DMS79 treated with DMSO at 0.1 percent for 48 hours (cell line): ENCODE measurements at places on chromosomes 2 and 18.

GRCh38 chr2:123086613-123087385 is 938.3 kb upstream of the CNTNAP5 start:
- no peak for DNase-seq

DNA sequence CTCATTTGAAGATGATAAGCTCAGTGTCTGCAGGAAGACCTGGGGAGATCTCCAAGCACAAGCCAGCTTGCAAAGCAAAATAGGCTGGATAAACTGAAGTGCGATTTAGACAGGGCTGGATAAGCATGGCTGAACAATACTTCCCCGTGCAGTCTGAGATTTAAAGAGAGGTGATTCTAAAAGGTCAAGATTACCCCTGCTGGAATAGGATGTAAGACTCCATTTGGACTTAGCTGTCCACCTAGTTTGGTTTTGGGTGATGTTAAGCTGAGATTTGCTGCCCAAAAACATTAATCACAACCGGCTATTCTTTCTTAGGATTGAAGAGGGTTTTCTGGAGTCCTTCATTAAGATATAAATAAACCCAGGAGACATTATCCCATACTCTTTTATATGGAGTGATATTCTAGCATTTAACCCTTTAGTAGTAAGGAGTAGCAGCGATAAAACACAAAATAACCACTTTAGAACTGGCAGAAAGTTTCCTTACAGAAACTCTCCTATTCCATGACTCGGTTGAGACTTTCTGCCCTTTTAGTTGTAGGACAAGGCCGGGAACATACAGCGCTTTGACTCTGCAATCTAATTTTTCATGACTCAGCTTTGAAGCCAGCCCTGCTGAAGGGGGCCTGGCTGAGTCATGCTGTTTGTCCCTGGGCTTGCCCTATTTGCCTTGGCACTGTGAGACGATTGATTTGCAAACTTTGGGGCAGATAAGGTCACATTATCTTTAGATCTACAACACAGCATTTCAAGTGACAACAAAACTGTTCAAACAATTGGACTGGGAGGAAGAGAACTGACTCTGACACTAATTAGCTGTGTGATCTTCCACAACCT is 238.2 kb downstream of the GCA start:
- no peak for DNase-seq

DNA sequence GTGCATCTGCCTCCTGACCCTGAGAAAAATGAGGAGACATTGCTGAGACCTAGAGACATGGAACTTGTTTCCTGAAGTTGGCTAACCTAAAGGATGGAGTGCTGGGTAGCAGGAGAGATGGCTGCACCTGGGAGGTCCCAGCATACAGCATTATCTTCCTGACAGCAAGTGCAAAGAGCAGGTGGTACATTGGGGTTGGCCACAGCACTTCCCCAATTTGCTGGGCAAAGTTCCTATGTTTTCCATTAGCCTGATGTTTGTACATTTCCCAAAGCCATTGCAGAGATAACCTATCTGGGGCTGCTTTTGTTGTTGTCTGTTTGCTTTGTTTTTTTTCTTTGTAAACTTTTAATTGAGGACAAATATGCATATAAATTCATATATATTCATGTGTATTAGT is 296.7 kb downstream of the HRH4 start:
- no peak for DNase-seq

- DNase-seq = no peak
These were observed 692.4 kb downstream of the CPS1 start for GRCh38 chr2:211248841-211249240.

DNA sequence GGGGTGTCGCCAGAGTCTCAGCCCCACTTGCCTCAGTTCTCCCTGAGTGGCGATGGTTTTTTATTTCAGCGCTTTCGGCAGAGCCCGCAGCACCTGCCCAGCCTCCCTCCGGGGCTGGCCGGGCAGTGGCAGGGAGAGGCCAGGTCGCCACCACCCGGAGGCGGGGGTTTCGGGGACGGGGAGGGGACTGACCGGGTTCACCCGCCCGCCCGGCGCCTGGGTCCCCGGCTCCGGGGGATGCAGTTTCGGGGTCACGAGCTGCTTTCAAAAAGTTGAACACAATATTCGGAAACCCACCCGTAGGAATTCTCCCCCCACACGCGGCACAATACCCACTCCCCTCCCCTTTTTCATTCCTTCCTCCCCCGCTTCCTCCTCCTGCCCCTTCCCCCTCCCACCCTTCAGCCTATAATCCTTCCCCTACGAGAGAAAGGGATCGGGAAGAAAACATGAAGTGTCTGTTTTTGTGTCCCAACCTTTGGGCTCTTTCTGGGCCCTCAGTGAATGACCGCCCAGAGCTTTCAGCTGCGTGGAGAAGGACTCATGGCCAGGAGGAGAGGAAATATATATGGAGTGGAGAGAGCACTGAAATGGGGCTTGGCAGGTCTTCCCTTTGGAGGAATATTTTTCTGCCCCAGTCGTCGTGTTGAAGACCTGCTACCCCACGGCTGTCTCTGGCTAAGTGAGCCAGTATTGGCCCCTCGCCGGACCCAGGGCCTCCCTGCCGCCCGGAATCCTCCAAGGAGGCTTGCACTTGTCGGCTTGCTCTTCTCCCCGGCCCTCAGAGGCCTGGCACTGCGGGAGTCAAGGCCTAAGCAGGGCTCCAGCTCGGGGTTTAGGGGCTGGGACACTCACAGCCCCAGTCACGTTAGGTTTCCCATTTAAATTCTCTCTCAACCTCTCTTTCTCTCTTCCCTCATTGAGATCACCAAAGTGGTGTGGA is 2.1 kb upstream of the SIX3 start:
- no peak for DNase-seq

DNA sequence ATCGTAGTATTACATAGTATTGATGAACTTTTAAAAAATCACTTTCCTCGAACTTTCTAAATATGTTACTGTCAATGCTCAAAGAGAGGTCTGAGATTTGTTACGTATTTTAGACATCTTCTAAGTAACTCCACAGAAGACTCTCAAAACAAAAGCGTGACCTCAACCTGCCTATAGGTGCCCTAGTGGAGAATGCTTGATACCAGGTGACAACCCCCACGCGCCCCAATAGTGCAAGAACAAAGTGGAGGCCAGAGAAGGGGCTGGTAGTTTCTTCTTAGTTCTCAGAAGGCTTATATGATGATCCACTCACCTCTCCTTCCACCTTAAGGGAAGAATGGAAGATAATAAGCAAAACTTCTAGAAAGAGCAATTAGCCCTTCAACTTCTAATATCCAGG is 102.6 kb downstream of the ANKRD44 start:
- no peak for DNase-seq

DNA sequence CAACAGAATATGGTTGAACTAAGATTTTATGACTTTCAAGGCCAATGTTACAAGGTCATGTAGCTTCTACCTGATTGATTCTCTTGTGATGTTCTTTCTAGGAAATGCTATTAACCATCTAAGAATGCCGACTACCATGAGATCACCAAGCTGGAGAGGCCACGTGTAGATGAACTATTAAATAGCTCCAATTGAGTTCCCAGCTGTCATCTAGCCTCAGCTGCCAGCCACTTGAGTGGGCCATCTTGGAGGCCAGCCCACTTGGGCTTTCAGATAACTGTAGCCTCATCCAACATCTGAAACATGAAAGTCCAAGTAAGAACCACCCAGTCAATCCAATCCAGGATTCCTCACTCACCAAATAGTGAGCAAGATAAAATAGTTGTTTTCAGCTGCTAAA is 376.9 kb upstream of the TMEFF2 start:
- DNase-seq = no peak

GRCh38 chr2:191983591-191983990 is 136.7 kb upstream of the CAVIN2 start:
- no peak for DNase-seq

GRCh38 chr2:162929571-162929970 is 91.0 kb upstream of the KCNH7 start:
- DNase-seq = peak; percentile 41

GRCh38 chr18:13562494-13563029 is 163.8 kb downstream of the FAM210A start:
- no peak for DNase-seq

- no peak for DNase-seq
These were observed 1.9 kb downstream of the ANXA4 start for GRCh38 chr2:69743847-69744264.

DNA sequence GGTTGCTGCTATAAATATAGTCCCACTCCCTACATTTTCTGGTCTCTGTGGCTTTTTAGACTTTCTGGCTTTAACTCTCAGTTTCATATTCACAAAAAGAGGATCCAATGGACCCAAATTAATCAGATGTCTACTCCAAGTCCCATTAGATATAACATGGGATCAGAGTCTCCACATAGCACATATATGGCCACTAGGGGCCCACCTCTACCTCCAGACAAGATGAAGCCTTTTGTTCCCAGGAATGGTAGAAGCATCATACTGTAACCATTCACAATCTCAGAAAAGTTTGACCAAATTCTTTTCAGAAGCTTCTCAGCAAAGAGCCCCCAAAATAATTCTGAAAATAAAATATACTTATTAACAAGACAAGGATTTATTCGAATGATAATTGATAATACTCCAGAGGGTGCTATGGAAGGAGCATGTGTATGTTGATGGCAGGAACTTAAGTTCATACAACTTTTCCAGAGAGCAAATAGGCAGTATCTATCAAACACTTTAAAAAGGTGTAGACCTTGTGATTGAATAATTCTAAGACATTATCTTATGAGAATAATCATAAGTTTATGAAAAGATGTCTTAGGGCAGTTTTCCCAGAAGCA is 382.3 kb upstream of the CRIM1 start:
- DNase-seq = no peak

DNA sequence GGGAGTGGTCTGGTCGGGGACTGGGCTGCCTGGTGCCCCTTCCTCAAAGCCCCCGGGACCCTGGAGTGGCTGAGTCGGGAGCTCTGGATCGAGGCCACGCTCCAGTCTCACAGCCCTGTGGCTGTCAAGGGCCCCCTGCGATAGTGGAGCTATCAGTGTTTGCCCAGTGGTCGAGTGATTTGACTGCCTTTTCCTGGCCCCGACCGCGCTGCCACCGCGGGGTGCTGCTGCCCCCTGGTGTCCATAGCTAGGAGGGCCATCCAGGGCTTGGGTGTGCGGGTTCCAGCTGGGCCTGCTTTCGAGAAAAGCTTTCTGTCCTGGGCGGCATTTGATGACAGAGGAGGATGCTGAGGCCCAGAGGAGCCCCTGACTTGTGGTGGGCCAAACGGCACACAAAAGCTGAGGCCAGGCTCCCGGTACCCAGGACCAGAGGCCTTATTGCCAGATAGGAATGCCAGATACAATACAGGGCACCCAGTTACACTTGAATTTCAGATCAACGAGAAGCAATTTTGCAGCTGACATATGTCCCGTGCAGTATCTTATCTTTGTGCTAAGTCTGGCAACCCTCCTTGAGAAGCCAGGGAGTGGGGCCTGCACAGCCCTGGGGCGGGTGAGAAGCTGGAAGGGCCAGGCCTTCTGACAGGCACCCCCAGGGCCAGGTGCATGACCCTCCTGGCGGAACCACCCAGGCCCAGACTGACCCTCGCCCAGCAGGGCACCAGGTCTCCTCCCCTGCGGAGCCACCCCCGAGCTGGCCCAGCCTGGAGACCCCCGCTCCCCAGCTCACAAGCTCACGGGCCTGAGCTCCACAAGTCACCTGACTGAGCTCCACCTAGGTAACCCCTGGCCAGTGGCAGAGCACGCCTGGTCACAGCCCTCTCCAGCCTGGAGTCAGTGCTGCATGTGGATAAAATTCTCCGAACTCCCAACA is 13.0 kb downstream of the ODC1 start:
- peak; percentile 64 for DNase-seq

GRCh38 chr2:37764739-37765138 is 93.3 kb upstream of the CDC42EP3 start:
- DNase-seq = no peak

- peak; percentile 77 for DNase-seq
These were observed 56.1 kb upstream of the SMAD7 start for GRCh38 chr18:49006641-49007454.

- DNase-seq = no peak
These were observed 137.6 kb upstream of the ALPP start for GRCh38 chr2:232240906-232241305.

DNA sequence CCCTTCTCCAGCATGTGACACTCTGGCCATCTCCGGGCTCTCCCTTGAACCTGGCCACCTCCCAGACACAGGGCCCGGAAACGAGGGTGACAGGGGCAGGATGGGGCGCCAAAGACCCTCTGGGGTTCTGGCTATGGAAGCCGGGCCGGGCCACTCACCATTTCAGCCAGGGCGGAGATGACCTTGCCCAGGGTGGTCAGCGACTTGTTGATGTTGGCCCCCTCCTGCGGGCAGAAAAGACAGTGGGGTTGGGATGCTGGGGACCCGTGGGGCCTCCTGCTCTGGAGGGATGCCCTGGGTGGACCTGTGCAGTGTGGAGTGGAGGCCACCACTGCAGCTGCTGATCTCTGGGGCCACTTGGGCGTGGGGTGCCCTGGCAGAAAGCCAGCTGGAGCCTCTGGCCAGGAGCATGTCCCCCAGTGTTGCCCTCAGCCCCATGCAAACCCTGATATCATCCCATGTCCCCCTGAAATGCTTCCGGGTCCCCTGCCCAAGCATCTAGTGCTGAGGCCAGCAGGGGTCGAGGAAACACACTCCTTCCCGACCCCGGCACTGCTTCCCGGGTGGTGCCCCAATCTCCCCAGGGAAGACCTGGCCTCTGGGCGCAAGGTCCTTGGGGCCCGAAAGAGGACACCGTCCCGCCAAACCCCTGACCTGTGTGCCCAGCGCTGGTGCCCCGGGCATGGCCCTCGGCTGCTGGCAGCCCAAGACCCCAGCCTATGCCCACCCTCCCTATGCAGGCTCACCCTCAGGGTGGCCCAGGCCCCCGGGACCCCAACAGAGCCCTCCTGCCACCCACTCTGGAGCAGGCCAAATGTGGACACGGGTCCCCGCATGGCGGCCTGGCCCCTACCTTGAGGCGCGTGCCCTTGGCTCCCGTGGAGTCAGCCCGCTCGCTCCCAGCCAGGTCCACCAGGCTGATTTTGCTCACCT is 36.9 kb downstream of the KIF1A start:
- DNase-seq = no peak

- peak; percentile 11 for DNase-seq
These were observed 25.4 kb downstream of the ALPK2 start for GRCh38 chr18:58603375-58604067.

DNA sequence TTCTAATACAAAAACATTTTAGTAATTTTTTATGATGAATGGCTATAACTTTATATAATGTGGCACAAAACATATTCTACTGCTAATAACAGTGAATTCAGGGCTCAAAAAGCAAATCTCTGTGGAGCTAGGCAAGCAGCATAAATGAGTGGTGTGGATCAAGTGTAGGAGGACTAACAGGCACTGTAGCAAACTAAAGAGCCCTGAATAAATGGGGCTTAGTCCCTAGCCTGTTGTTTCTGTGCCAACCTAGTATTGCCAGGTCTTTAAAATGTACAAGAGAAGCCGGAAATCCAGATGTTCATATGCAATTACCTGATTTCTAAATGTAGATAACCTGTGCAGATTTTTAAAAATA is 18.5 kb downstream of the REL start:
- DNase-seq = no peak

DNA sequence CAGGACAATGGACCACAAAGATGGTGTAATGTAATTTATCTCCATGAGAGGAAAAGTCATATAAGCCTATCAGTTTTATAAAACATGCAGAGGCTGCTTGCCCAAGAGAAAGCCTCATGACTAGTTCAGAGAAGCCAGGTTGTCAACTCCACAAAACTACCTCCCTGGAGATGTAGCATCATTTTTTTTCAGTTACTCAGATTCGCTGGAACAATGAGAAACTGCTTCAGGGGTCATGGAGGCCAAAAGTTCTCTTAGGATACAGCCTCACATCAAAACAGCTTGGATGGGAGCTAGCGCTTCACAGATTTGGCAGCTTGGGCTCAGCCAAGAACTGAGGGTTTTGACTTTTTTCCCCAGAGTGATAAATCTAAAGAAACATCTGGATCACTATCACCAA is 263.5 kb downstream of the INSIG2 start:
- no peak for DNase-seq

GRCh38 chr18:22559414-22560274 is 141.9 kb upstream of the CTAGE1 start:
- DNase-seq = no peak
